Heart right ventricle (tissue), 16 donors: ENCODE measurements at places on chromosomes 1 and 21. TPM values are rescaled to one million over a fixed set of nuclear protein-coding genes. Genes with fewer than 3 reads are reported as not detected.
A peak's percentile ranks its signal among the peaks of the same experiment; 100 is the strongest.

- no peak for DNase-seq
Observed at GRCh38 chr1:96309783-96310182, 411.8 kb upstream of the PTBP2 start.

DNA sequence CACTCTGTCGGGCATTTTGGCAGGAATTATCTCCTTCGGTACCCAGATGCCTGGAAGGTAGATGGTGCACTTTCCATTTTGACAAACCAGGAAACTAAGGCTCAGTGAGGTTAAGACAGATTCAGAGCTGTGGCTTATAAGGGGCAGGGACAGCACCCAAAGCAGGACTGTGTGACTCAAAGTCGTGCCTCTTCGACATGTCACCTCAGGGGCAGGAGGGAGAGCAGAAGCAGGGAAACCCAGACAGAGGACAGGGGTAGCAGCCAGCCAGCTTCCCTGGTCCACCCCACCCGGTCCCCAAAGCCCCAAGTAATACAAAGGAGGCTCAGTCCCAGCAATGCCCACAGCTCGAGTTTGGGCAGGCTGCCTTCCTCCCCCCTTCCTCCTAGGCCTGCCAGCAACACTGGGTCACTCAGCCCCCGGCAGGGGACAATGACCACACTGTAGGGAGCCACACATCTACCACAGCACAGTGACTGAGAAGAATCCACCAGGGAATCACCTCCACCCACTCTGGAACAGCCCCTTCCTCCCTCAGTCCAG is 2.5 kb downstream of the RHOC start:
- no peak for DNase-seq

DNA sequence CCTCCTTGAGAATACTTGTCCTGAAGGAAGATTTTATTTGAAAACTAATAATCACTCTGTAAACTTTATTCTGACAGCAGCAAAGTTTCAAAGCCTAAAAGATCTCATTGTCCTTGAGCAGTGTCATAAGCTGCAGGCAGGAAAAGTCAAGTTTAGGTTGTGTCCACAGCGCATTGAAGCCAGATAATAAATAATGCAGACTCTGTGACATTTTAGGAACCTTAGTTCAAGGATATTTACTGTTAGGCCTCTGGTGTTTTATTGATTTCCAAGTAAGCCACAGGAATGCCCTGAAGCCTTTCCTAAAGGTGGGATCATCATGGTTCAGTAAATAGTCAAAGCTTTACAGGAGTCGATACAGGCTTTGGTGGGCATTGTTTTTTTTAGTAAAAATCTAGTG is 356.4 kb upstream of the SGIP1 start:
- no peak for DNase-seq

GRCh38 chr1:201599548-201599947 is 60.6 kb downstream of the NAV1 start:
- DNase-seq = no peak

DNA sequence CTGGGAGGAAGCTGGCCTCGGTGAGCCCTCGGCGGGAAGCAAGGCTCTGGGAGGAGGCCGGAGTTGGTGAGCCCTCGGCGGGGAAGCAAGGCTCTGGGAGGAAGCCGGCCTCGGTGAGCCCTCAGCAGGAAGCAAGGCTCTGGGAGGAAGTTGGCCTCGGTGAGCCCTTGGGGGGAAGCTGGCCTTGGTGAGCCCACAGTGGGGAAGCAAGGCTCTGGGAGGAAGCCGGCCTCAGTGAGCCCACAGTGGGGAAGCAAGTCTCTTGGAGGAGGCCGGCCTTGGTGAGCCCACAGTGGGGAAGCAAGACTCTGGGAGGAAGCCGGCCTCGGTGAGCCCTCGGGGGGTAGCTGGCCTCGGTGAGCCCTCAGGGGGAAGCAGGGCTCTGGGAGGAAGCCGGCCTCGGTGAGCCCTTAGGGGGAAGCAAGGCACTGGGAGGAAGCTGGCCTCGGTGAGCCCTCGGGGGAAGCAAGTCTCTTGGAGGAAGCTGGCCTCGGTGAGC is 36.0 kb downstream of the KRTAP10-1 start:
- DNase-seq = no peak

GRCh38 chr1:55217226-55217986 is 2.2 kb upstream of the USP24 start:
- peak; percentile 39 for DNase-seq

GRCh38 chr21:44079846-44080245 is 27.4 kb upstream of the PWP2 start:
- DNase-seq = no peak

DNA sequence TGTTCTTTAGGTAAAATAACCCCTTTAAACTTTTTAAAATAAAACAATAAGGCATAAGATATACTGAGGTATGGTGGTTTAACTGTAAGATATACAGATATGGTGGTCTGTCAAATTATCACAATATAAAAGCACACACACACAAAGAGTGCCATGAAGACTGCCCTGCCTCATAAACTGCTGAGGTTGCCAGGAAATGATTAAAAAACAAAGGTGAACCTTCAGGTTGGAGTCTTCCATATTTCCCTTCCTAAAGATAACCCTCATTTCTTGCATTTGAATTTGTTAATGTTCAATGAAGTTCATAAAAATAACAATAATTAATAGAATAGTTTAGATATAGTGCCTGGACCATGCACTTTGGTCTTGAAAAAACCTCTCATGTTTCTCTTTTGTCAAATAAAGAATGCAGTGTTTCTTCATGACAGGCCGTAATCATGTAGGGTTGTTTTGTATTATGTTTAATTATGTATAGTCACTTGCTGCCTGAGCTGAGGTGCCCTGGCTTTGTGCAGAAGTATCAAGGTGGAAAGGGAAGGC is 123.6 kb upstream of the B3GALT2 start:
- DNase-seq = no peak

DNA sequence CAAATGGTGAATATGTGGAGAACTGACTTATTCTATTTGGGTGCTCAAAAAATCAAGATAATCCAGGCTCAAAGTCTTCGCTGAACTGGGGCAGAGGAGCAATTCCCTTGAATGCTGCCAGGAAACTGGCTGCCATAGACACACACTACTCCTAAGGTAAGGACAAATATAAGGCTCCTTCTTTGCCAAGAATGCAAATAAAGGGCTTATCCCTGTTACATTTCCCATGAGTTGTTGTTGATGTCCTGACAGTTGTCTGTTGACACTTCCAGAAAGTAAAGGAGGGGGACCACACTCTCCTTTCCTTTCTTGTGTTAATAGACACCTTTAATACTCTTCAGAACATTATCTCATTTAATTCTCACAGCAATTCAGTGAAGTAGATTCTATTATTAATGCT is 212.2 kb upstream of the PTBP2 start:
- no peak for DNase-seq

GRCh38 chr21:38931291-38931690 is 125.6 kb downstream of the ETS2 start:
- DNase-seq = no peak

DNA sequence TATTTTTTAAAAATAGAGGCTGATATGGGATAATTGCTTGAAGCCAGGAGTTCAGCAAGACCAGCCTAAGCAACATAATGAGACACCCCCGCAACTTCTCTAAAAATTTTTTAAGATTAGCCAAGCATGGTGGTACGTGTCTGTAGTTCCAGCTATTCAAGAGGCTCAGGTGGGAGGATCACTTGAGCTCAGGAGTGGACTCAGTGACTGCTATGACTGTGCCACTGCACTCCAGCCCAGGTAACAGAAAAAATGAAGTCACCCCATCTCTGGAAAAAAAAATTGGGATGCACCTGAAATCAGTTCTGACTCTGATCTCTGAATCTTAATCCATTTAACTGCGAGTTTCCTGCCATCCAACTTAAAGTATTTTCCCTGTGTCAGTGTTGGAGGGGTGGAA is 124.2 kb downstream of the MRPS6 start:
- no peak for DNase-seq

- no peak for DNase-seq
Observed at GRCh38 chr1:50774759-50775351, 185.2 kb downstream of the FAF1 start.

DNA sequence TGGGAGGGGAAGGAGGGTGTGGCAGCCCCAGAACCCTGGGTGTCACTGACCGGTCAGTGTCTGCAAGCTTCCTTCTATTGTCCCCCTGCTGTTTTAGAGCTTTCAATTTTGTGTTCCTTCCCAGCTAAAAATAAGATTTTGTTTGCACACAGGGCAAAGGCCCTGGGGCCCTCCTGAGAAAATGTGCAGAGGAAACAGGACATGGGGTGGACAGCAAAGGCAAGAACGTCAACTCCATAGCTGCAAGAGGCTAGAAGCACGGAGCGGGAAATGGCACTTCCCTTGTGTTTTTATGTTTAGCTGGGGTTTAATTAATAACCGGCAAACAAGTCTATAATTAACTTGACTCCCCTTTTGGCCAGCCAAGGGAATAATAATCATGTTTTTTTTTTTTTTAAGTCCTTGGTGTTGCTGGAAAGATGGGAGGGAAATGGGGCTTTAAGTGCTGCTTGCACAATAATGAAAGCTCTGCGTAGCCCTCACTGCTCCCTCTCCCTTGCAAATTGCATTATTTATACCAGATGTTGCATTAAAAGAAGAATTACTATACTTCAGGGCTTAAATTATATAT is 261.4 kb upstream of the USP24 start:
- DNase-seq = peak; percentile 9

DNA sequence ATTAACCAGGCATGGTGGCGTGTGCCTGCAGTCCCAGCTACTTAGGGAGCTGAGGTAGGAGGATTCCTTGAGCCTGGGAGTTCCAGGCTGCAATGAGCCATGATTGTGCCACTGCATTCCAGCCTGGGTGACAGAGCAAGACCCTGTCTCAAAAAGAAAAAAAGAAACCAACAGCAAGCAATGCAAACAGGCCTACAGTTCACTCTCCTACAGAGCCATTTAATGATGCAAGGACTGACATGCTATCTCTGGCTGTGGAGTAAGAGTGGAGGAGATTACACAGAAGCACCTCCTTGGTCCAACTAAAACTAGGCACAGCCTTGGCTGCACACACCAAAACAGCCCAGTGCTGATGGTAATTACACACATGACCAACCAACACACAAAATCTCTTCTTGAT is 127.5 kb upstream of the SOD1 start:
- DNase-seq = no peak

DNA sequence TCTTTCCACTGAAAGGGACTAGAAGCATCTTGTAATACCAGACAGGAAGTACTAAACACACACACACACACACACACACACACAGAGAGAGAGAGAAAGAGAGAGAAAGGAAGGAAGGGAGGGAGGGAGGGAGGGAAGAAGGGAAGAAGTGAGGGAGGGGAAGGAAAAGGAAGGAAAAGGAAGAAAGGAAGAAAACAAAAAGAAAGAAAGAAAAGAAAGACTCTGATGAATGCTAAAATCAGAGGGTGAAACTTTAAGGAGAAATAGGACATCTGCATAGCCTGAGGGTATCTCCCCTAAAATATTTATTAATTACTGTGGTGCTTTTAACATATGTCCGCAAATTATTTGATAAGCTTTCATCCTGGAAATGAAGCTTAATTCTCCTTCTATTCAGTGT is 10.6 kb downstream of the TRIT1 start:
- no peak for DNase-seq

DNA sequence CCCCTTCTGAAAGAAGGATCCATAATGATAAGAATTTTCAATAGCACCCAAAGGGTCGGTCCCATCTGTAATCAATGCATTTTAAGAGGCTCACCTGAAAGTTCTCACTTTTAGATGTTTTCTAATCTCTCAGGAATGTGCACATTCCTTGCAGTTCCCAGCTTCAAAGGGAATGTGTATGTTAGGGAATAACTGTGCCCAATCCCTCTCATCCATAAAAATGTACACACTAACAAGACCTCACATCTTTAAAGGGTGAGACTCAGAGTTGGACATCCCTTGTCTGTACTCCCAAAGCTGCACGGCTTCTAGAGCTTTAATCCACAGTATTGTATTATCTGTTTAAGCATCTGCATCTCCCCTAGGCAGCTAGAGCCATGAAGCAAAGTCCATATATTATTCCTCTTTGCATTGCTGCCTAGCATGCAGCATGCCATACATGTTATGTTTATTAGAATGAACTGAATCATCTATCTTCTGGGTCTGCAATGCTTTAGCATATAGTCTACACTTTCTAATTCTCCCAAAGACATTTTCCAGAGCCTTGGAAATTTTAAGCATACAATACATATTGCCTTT is 9.3 kb upstream of the CCN1 start:
- DNase-seq = no peak

GRCh38 chr1:20717452-20718342 is at the start of gene KIF17:
TSS of gene KIF17 (minus strand) at chr1:20718007. CDS start at chr1:20717706, 301 bp downstream.
- DNase-seq = peak; percentile 64

GRCh38 chr21:30829659-30830058 is at the start of gene KRTAP7-1:
TSS of gene KRTAP7-1 (minus strand) at chr21:30829759. CDS start at chr21:30829698, 61 bp downstream.
- no peak for DNase-seq

DNA sequence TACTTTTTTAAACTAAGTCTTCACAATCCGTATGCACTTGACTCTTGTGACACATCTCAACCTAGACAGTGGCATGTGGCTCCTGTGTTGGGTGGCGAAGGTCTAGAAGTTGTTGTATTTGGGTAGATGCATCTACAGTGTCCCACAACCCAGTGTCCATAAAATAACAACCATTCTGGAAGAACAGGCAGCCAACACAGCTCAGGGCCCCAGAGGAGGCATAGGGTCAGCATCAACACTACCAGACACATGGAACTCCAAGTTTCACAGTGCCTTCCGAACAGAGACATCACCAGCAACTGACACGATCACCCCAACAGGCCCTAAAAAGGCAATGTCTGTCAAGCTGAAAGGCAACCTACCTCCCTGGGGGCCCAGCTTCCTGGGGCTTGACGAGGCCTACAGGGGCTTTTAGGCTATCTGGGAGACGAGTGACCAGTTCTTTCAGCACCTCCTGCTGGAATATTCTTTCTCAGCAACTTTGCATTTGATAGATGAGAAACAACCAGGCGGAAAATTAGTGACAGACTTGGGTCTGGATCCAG is 5.6 kb downstream of the SH3BP5L start:
- DNase-seq = no peak

DNA sequence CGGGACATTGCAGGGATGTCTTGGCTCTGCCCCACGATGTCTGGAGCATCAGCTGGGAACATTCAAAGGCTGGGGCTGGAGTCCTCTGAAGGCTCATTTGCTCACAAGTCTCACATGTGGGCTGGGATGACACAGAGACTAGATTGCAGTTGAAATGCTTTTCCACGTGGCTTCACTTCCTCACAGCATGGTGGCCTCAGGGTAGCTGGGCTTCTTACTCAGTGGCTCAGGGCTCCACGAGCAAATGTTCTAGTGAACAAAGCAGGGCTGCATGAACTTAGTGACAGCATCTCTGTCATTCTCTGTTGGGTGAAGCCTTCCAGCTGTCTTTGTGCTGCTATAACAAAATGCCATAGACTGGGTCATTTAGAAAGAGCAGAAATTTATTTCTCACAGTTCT is 247.0 kb upstream of the POU3F1 start:
- no peak for DNase-seq

- no peak for DNase-seq
Observed at GRCh38 chr1:30610917-30611316, 112.5 kb downstream of the MATN1 start.

The SPATA21 gene
- not detected for total RNA-seq

The UQCRH gene
- total RNA-seq = 1,023 TPM

The NECTIN4 gene
- total RNA-seq = not detected

The MARCKSL1 gene
- total RNA-seq = 11.1 TPM

The AADACL3 gene
- total RNA-seq = not detected

The CACHD1 gene
- 2.2 TPM for total RNA-seq

The GJB5 gene
- total RNA-seq = not detected

The TUT4 gene
- 35.6 TPM for total RNA-seq

The PLPPR4 gene
- total RNA-seq = 0.38 TPM

The RCOR3 gene
- total RNA-seq = 50.7 TPM

The FLG gene
- not detected for total RNA-seq

The SEC22B gene
- 17.6 TPM for total RNA-seq

The KRTAP20-4 gene
- not detected for total RNA-seq

The TLCD4 gene
- 66.7 TPM for total RNA-seq

The RXRG gene
- total RNA-seq = 15.5 TPM

The PLEKHA6 gene
- 28.4 TPM for total RNA-seq

The C1QTNF12 gene
- total RNA-seq = 0.42 TPM

The HOOK1 gene
- total RNA-seq = 1.2 TPM
